ENCODE measurements at places on chromosomes 13 and 19. TPM values are rescaled to one million over a fixed set of nuclear protein-coding genes. Genes with fewer than 3 reads are reported as not detected.

The MISP gene
- 0.36 TPM for total RNA-seq

The PRR36 gene
- total RNA-seq: not detected

The LIM2 gene
- total RNA-seq: not detected

DNA sequence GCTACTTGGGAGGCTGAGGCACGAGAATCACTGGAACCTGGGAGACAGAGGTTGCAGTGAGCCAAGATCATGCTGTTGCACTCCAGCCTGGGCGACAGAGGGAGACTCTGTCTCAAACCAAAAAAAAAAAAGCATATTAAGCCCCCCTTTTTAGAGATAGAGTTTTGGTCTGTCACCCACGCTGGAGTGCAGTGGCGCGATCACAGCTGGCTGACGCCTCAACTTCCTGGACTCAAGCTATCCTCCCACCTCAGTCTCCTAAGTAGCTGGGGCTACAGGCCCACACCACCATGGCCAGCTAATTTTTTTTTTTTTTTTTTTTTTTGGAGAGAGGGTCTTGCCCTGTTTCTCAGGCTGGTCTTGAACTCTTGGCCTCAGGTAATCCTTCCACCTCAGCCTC, 34.2 kb upstream of the MAP3K10 start:
- H3K4me1 ChIP-seq: no peaks in the 10 kb centered on the region
- no peak overlapping the region for H3K4me3 ChIP-seq
- no peak overlapping the region for H3K27ac ChIP-seq

- peaks cover 26% of the 10 kb centered on the region for H3K36me3 ChIP-seq
- peak overlapping the region; percentile 100 for H3K27ac ChIP-seq
- H3K4me1 ChIP-seq: peaks cover 63% of the 10 kb centered on the region
- no peaks in the 10 kb centered on the region for H3K27me3 ChIP-seq
- peak overlapping the region; percentile 73 for H3K4me3 ChIP-seq
Measured at GRCh38 chr19:38849147-38849859, 483 bp downstream of the HNRNPL start.

All from sigmoid colon (tissue), 7 donors.